Occipital lobe (tissue), 3 donors: ENCODE measurements at places on chromosomes 7 and 10. TPM values are rescaled to one million over a fixed set of nuclear protein-coding genes. Genes with fewer than 3 reads are reported as not detected.
A peak's percentile ranks its signal among the peaks of the same experiment; 100 is the strongest.

Gene TAC1
- total RNA-seq, result 3.6 TPM

Gene FXYD4
- total RNA-seq, result not detected

Gene BAIAP2L1
- total RNA-seq, result 0.16 TPM

Gene SYNPO2L
- total RNA-seq, result not detected

Gene CTAGE4
- total RNA-seq, result 0.31 TPM

Gene PTPN20
- total RNA-seq, result 14.2 TPM

Gene STK31
- 38.8 TPM for total RNA-seq

Gene NPTX2
- 5.8 TPM for total RNA-seq

Gene TMEM270
- not detected for total RNA-seq

Gene TWIST1
- 0.62 TPM for total RNA-seq

Gene TFEC
- total RNA-seq, result 2.2 TPM

Gene GLI3
- 4.1 TPM for total RNA-seq

Gene EBLN1
- total RNA-seq, result not detected

Gene ZNF488
- total RNA-seq, result 1.9 TPM

Gene MYH16
- total RNA-seq, result not detected

Gene CHAT
- 0.62 TPM for total RNA-seq

Gene LEP
- total RNA-seq, result not detected

DNA sequence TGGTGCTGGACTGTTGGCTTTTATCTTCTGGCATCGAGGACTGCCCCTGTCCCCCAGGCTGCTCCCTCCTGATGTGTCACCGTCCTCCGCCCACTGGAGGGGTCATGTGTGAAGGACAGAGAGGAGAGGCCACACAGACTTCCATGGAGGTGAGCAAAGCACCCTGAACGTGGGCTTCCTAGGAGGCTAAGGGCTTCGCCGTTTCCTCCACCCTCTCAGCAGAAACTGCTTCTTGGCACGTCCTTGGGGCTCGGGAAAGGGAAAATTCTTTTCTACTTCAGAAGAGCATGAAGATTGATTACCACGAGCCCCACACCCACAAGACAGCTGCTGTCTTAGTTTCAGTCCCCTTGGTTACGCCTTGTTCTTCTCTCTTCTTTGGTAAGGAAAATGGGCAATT lies 218.2 kb downstream of the CCDC3 start:
- DNase-seq, result no peak

DNA sequence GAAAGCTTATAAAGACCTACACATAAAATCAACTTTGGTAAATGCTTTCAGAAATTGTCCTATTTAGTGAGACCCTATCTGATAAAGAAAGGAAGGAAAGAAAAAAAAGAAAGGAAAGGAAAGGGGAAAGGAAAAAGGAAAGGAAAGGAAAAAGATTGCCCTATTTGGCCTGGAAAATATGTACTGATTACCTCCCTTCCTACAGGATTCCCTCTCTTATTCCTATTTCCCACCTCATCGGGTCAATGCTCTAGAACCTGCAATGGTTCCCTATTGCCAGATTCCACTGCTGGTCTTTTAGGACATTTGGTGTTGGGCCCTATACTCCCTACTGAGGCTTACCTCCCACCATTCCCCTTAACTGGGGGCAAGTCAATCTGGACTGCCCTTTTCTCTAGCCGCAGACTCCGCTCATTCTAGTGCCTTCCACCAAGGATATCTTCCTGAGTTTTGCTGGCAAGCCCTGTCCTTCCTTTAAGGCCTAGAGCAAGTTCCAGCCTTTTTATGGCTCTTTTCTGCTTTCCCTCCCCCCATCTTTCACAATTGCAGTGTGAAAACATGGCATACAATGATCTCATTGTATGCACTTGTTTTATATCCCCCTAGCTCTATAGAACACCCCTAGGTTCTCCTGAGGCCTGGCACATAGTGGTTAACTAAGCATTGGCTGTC lies 4.4 kb downstream of the DDIT4 start:
- no peak for DNase-seq

GRCh38 chr7:119065966-119066365 lies 841.5 kb downstream of the ANKRD7 start:
- no peak for DNase-seq

DNA sequence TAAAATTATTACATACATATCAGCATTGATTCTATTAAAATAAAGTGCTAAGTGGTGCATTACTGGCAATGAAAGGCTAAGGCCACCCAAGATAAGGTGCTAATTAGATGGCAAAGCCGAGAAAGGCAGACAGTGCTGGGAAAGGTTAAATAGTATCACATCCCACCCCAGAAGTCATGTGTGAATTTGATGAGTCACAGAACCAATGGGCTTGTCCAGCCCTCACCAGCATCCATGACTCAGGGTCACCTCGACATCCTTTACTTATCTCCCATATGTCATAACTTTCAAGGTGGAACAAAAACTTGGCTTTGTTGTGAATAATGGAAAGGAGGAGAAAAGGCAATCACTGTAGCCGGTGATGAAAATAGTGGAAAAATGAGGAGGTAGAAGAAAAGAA lies 459.1 kb downstream of the PLXNA4 start:
- no peak for DNase-seq

GRCh38 chr10:27646604-27647175 lies 98.9 kb downstream of the MKX start:
- DNase-seq, result no peak

- no peak for DNase-seq
Measured at GRCh38 chr10:62830679-62831078, 14.5 kb upstream of the EGR2 start.

- DNase-seq, result no peak
Measured at GRCh38 chr7:42128703-42129102, 108.3 kb downstream of the GLI3 start.

- DNase-seq, result no peak
Measured at GRCh38 chr7:148927123-148928045, 43.3 kb upstream of the EZH2 start.

DNA sequence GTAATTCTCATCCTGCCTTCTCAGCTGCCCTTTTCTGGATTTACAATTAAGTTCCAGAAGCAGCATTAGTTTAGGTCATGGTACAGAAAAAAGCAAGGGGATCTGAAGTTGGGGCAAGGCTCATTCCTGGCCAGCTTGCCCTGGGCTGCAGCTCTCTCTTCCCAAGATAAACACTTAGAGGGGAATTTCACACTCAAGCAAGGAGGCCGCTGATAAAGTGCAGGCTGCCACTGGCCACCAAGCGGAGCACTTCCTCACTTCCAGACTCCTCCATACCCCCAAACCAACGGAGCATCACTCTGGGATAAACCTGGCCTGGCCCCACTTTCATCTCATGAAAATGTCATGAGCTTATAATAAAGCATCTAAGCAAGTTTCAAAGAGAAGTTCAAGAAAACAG lies 445.5 kb upstream of the MKI67 start:
- DNase-seq, result no peak

- no peak for DNase-seq
Measured at GRCh38 chr10:118629211-118629610, 33.8 kb upstream of the PRLHR start.

GRCh38 chr10:52048051-52048450 lies 266.0 kb upstream of the DKK1 start:
- no peak for DNase-seq

GRCh38 chr10:114815791-114816190 lies 5.8 kb upstream of the FHIP2A start:
- DNase-seq, result no peak

DNA sequence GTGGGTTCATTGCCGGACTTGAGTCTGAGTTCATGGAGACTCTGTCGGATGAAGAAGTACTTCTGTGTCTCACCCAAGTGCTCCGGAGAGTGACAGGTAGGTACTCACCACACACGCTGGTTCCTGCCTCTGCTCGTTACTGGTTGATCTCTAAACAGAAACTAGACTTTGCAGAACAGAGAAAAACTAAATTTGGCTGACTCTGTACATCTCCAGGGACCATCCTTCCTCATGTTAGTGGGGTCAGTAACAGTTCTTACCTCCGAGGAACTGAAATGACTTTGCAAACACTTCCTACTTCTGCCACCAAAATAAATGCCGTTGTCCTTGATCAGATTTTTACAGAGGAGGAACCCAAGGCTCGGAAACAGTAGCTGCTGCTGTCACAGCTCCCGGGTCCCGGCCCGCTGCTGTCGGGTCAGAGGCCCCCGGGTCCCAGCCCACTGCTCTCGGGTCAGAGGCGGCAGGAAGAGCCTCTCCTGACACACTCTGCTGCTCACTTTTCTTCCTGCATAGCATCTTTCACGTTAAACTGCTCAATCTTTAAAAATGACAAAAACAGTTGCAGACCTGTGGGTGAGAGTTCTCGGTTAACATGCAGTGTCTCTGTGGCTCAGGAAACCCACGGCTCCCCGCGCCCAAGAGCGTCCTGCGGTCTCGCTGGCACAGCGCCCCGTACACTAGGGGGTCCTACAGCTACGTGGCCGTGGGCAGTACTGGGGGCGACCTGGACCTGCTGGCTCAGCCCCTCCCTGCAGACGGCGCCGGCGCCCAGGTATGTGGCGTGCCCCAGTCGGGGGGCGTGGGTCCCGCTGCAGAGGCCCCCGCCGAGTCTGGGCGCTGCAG lies 4.8 kb upstream of the MTG1 start:
- no peak for DNase-seq

DNA sequence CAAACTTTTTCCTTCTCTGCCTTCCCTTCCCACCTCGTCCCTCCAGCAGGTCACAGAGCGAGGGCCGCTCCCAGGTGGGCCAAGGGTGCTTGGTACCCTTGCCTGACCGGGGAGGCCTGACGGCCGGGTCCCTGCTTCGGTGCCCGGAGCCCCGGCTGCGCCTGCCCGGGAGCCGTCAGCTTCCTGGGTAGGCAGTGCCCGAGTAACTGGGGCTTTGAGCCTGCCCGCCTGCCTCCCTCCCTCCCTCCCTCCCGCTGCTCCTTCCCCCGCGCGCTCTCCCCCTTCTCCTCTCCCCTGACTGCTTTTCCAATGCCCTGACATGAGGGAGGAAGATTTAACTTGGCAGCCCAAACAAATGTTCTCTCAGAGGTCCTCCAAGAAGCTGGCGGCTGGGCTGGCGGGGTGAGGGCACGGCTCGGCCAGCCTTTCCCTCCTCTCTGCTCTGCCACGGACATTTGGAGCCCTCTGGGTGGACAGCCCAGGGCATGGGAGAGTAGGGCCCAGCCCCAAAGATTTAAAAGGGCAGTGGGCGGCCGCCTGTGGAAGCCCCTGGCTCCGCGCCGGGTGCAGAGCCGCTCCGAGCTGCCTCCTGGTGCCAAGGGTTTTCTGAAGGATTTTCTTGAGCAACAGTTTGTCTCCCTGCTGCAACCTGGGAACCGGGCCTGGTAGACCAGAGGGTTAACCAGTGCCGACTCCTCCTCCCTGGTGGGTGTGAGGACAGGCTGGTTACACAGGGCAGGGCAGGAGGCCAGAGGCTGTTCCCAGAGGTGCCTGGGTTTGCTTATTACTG lies 2.0 kb downstream of the ZMIZ1 start:
- peak; percentile 64 for DNase-seq

DNA sequence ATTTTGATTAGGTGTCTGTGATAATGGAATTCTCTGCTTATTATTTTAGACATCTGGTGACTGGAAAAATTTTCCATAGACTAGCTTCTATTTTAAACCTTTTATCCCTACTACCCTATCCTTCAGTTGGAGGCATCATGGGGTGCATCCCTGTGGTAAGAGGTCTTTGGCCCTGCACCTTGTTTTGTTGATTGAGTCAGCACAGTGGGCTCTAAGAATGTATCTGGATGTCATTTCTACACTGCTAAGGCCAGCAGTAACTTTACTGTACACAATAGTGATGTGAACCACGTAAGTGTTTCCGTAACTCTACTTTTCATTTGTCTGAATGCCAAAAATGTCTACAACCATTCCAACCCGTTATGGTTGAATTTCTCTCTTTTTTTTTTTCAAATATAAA lies 75.6 kb downstream of the ADAM22 start:
- DNase-seq, result no peak

- no peak for DNase-seq
Measured at GRCh38 chr10:61835069-61835945, 66.2 kb upstream of the ARID5B start.

DNA sequence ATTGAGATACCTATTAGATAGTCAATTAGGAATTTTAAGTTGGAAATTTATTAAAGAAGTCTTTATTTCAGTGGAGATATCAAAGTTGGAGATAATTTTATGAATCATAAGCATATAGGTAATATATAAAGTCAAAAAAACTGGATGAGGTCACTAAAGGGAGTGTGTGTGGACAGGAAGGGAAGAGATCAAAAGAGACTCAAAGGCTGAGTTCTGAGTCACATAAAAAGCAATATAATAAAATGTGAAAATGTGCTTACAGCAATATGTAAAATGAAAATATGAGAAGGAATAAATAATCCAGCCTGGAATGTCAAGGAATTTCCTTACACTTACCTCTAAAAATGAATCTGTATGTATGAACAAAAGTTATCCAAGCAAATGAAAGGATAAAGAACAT lies 583.3 kb upstream of the SORCS1 start:
- no peak for DNase-seq

GRCh38 chr10:68604441-68604840 lies 44.3 kb downstream of the TET1 start:
- DNase-seq, result no peak

- no peak for DNase-seq
Measured at GRCh38 chr10:110429301-110429700, 68.4 kb upstream of the DUSP5 start.

DNA sequence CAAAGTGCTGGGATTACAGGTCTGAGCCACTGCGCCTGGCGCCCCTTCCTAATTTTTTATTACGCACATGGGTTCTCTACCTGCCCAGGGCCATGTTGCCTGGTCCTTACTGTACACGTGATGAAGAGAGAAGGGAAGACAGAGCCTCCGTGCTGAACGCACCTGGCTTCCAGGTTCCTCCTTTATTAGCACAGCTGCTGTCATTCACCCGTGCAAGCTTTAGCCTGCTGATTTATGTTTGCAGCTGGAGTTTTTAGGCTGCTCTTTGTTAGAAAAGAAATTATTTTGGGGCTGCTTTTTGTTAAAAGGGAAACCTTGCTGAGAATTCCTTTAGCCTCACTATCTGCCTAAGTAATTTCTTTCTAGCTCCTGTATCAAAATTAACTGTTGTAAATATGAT lies 417.0 kb downstream of the CALN1 start:
- no peak for DNase-seq
